ENCODE measurements at places on chromosomes 3 and 15.

- DNase-seq = no peak
Observed at GRCh38 chr3:160676547-160677303, at the start of gene ARL14. Gene ARL14 (plus strand): TSS chr3:160677160. CDS start chr3:160677347, 187 bp downstream.

GRCh38 chr3:129120254-129121004, 1.2 kb downstream of the RAB43 start:
- peak; percentile 89 for DNase-seq

GRCh38 chr3:157785102-157785826, 282.0 kb upstream of the VEPH1 start:
- DNase-seq = no peak

- no peak for DNase-seq
Observed at GRCh38 chr3:123766193-123767008, 117.7 kb downstream of the MYLK start.

DNA sequence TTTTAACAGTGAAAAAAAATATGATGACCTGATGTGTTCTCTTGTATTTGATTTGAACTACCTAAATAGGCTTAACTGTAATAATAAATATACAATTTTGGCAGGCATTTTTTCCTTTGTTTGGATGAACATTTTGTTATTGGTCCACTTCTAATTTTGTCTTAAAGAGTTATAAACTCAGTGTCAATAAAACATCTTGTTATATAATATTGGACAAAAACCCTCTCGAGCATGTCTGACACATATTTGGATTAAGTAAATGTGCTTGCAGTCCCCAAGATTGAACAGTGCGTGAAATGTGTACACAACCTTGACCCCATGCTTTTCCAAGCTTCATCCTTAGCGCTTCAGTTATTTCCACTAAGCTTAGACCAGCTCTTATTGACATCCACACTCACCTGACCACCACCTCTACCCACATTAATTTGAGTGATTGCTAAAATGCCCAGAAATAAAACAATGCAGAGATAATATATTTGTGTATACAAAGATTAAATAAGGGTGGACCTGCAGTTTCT, 131.7 kb upstream of the ZBED2 start:
- DNase-seq = no peak

GRCh38 chr3:27671101-27671500, 51.0 kb downstream of the EOMES start:
- no peak for DNase-seq

DNA sequence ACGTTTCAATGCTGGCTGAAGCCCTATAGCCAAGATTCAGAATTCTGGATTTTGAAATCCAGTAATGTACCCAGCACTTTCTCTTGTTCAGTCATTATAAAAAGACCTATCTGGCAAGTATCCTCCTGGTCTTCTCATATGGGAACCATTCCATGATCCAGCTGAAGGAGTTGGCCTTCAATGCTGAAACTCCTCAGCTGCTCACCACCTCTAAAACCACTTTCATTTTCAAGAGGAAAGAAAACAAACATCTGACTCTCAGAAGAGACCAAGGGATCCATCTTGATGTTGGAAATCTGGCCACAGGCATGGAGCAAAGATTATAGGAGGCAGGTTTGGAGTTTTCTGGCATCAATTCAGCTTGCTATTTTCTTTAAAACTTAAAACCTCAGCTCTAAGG, 235.4 kb downstream of the FMN1 start:
- DNase-seq = no peak

DNA sequence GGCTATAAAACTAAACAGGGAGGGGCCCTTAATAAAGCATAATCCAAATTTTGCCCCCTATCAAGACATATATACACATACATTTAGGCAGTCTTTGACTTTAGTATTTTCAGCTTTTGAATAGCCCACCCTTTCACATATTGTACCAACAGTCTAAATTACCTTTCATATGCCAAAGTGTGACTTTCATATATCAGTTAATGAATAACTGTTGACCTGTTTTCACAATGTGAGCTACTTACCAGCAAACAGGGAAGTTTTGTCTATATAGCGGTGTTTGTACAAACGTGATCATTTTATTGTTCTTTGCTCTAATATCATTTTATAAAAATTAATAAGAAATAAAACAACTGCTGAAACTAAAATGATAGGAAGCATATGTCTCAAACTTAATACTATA, 28.0 kb downstream of the CEP152 start:
- no peak for DNase-seq

- DNase-seq = no peak
Observed at GRCh38 chr15:40111888-40112287, 3.2 kb upstream of the BMF start.

- DNase-seq = no peak
Observed at GRCh38 chr15:43106486-43106829, 620 bp upstream of the UBR1 start.

DNA sequence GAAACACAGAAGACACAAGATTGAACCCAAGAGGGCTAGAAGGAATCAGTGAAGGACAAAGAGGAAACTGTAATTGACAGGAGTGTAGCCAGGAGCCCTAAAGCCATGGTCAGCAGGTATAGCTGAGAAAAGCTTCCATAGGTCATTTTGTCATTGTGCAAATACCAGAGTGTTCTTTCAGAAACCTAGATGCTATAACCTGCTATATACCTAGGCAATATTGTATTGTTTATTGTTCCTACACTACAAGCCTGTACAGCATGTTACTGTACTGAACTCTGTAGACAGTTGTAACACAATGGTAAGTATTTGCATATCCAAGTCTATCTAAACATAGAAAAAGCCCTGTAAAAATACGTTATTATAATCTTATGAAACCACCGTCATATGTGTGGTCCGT, 119.3 kb upstream of the LRRFIP2 start:
- no peak for DNase-seq

DNA sequence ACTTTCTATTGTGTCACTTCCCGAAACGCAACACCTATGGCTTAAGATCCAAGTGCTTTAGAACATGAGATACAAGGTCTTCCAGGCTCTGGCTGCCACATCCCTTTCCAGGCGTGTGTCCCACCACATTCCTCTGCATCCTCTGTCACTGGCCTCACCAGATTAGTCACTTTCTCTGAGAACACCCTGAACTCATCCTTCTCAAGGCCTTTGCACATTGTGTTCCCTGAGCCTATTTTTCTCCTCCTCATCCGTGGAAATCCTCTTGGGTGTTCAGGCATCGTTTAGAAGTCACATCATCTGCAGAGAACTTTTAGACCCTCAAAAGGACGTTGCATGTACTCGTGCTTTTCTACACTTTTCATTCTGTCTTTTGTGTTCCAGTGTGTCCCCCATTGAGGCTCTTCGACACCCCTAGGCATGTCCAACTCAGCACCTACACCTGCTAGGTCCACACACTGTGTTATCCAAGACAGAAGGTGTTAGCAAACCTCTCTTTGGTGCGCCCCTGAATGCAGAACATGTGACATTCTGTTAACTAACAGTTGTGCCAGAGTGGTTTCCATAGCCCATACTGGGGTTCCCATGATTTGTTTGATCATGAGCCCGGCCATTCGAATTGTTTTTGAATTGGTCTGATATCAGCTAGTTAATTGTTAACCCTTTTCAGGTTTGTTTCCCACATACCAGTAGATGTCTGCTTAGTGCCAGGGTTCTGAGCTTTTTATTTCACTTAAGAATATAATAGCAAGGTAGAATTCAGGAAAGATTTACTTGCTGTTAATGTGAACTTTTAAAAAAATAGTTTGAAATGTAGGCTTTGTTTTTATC, 67.2 kb downstream of the LPP start:
- DNase-seq = no peak

DNA sequence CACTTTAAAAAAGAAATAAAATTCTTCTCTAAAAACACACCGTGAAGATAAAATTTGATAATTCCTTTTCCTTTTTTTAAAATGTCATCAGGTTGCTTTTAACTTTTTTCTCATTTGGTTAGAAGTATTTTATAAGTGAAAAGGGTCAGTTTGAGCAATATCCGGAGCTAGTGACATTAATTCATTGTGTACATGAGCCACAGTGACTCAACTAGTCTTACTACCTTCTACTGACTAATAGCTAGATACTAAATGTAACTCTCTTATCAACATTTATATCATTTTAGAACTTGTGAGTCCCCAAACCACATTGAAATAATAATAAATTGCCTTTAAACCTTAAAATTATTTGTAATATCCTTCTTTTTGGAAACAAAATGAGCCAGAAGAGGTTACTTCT, 101.2 kb upstream of the ZBTB20 start:
- no peak for DNase-seq

DNA sequence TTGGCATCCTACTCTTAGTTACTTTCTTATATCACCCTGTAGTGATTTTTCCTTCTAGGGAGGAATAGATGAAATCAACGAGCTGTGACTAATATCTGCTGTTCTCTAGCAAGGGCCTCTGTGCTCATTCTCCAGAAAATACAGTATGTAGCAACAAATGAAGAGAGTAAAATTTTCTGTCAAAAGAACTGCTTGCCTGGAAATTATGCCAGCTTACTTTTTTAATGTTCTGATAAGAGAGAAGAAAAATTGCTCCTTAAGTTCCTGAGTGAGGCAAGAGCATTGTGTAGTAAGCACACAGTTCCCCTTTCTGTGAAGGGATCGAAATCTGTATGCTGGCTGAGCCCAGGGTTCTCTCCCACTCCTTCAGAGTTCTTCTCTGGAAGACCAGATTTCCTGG, 51.4 kb upstream of the GK5 start:
- DNase-seq = no peak

DNA sequence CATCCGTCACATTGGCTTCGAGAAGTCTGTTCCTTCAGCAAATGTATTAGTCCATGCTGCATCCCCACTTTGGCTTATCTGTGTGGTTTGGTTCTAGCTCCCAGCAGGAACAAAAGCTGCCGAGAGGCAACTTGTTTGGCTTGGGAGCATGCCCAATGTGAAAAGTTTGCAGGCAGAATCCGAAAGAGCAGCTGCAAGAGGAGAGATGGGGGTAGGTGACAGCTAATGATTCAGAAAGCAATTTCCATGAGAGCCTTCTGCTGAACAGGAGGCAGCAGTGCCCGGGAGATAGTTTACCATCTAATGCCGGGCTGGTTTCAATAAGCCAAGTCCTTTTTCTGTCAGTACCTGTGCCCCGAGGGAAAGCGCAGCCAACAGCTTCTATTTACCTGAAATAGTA, 60.2 kb downstream of the GRM7 start:
- no peak for DNase-seq

GRCh38 chr3:156161172-156161571, 40.8 kb downstream of the KCNAB1 start:
- no peak for DNase-seq

- no peak for DNase-seq
Observed at GRCh38 chr15:93399121-93399520, 310.1 kb upstream of the RGMA start.

GRCh38 chr3:41304593-41304992, 105.3 kb downstream of the CTNNB1 start:
- no peak for DNase-seq

- no peak for DNase-seq
Observed at GRCh38 chr15:93619597-93619996, 530.6 kb upstream of the RGMA start.

GRCh38 chr3:50155491-50155878, 361 bp downstream of the SEMA3F start:
- DNase-seq = no peak

DNA sequence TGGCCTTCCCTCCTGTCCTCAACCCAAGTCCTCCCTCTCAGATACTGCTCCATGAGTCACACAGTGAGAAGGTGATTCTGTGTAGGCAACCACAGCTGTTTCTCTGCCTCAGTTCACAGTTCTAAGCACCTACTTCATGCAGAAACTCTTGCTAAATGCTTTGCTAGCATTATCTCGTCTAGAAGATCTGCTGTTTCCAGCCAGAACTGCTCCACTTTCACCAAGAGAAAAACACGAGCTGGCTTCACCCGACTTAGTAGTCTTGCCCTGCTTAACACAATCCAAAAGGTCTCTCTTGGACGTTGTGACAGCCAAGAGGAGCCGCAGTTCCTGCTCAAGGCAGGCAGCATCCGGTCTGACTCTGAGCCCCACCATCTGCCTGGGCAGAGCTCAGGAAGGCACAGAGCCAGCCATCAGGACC, 272.1 kb downstream of the UACA start:
- DNase-seq = no peak

DNA sequence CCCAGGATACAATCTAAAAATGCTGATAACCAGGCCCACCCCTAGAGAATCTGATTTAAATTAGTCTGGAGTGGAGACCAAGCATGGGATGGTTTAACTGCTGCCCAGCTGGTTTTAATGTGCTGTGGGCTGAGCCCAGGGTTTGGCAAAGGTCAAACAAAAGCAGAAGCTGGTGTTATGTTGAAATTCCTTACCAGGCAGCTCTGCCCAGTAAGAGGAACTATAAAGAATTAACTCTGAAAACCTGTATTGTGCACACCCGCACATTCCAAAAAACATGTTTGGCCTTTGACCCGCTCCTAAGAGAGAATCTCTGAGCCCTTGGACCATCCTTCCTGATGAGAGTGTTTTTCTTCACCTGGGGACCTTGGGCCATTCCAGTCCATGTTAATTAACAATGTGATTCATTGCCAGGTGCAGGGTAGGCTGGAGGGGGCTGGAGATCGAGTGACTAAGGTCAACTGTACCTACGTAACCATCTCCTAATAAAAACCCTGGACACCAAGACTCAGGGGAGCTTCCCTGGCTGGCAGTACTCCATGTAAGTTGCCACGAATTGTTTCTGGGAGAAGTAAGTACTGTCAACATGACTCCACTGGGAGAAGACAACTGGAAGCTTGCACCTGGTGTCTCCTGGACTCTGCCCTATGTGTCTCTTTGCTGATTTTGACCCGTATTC, 10.9 kb downstream of the CCDC13 start:
- DNase-seq = no peak

GRCh38 chr3:12662593-12663400, 1.1 kb downstream of the RAF1 start:
- DNase-seq = no peak

GRCh38 chr15:81363718-81364500, 10.1 kb downstream of the TMC3 start:
- DNase-seq = no peak

DNA sequence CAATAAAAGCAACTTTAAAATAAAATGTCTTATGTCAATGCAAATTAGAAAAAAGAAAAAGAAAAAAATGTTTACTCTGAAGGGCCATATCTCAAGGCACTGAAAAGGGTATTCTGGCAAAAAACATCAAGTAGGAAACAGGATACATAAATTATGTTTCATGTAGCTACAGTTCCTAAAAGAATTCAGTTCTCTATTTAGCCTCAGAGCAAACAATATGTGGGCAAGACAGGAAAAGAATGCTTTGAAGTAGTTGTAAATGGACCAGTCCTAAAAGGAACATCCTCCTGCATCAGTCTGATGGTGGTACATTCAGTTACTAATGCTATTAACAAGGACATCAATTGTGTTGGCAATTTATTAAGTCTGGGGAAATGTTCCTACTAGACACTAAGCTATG, 8.1 kb downstream of the COMMD2 start:
- no peak for DNase-seq

All from activated naive CD8-positive, alpha-beta T cell treated with anti-CD3 and anti-CD28 coated beads, Interleukin-2, amount 50 U/mL, for 16 hours (primary cell).